ENCODE measurements at places on chromosomes 7 and 10.

DNA sequence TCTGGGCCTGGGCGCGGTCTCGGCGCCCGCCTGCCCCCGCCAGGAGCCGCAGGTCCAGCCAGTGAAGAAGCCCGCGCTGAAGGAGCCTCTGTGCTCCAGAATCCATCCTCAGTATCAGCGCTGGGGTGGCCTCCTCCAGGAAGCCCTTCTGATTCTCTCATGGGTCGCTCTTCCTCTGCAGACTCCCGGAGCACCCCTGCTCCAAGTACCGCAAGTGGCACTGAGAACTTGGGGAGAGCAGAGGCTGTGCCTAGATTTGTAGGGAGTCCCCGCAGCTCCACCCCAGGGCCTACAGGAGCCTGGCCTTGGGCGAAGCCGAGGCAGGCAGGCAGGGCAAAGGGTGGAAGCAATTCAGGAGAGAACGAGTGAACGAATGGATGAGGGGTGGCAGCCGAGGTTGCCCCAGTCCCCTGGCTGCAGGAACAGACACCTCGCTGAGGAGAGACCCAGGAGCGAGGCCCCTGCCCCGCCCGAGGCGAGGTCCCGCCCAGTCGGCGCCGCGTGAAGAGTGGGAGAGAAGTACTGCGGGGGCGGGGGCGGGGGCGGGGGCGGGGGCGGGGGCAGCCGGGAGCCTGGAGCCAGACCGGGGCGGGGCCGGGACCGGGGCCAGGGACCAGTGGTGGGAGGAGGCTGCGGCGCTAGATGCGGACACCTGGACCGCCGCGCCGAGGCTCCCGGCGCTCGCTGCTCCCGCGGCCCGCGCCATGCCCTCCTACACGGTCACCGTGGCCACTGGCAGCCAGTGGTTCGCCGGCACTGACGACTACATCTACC lies at the start of gene ALOX5:
TSS of gene ALOX5 (plus strand) at position 641 of the 774 bp plus-strand sequence. CDS start at position 705, 64 bp downstream.
- peak; percentile 74 for DNase-seq

DNA sequence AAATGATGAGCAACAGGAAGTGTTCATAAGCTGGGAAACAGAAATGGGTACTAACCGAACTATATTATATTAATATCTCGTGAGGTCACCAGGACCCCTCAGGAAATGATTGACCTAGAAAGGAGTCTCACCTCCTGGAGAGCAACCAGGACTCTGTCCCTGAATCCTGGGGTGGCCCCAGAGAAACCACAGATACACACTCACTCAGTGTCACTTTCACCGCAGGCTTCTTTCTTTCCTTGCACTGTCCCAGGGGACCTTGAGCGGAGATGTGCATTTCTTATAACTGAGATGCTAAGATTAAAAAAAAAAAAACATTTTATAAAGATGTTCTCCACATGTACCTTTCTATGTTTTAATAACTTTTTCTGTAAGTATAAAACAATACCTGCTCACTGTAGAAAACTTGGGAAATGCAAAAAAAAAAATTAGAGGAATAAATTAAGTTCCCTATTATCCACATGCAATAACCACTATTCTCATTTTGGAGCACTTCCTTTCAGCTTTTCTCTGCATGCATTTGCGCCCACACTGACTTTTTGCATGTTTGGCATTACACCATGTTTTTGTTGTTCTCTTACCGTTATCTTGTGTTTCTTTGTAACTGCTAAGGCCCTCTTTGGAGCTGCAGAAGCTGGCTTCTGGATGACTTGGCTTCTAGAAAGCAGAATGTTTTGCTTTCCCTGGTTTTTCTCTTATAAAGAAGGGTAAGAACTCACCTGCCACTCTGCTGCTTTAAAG lies 15.0 kb downstream of the NOD1 start:
- DNase-seq, result peak; percentile 59

- peak; percentile 72 for DNase-seq
These were observed 751 bp upstream of the GTPBP10 start for GRCh38 chr7:90345595-90346335.

GRCh38 chr7:73647725-73648592 lies 19.7 kb upstream of the VPS37D start:
- DNase-seq, result peak; percentile 41

DNA sequence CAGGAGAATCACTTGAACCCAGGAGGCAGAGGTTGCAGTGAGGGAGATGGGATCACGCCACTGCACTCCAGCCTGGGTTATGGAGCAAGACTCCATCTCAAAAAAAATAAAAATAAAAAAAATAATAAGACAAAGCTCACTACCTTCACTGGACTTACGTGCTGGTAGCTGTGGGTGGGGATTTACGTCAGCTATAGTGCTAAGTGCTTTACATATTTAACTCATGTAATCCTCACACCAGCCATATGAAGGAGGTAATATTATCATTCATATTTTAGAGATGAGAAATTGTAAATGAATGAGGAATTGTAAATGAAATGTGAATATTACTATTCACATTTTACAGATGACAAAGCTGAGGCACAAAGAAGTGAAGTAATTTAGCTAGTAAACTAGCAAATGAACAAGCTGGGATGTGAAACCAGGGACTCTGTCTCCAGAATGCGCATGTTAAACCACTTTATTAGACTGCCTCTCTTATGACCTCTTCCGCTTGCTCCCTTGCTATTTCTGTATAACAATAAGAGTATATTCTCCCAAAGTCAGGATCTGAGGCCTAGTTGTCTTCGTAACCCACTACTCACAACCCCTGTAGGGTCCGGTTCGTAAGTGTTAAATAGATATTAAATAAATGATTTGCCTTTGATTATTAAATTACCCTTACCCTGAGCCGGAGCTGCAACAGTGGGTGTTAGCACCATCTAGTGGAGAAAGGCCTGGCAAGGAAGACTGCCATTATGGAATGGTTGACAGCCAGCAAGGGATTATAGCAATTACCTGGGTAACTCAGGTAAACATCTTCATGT lies 70.2 kb downstream of the HTR7 start:
- DNase-seq, result peak; percentile 54

- no peak for DNase-seq
These were observed 13.6 kb downstream of the C10orf67 start for GRCh38 chr10:23330948-23331347.

DNA sequence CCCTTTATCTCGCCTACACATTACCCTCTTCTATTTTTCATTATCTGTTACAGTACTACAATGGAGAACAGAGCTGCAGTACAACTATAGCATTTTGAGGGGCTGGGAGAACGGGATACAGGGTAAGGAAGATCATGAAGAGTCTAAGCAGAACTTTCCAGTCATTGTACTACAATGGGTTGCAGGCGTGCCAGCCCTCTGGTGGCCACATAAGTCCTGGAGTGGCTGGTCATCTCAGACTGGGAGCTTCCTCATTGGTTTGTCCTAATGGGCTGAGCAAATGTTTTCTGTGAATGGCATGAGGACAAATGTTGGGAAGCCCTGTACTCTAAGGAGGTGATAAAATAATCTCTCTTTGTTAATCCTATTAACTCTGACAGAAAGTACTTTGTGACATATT lies 33.0 kb downstream of the TMEM106B start:
- DNase-seq, result peak; percentile 27

- no peak for DNase-seq
These were observed 6.6 kb upstream of the AKR1B15 start for GRCh38 chr7:134542195-134542771.

- DNase-seq, result no peak
These were observed 207.0 kb downstream of the ANK3 start for GRCh38 chr10:60182691-60183090.

DNA sequence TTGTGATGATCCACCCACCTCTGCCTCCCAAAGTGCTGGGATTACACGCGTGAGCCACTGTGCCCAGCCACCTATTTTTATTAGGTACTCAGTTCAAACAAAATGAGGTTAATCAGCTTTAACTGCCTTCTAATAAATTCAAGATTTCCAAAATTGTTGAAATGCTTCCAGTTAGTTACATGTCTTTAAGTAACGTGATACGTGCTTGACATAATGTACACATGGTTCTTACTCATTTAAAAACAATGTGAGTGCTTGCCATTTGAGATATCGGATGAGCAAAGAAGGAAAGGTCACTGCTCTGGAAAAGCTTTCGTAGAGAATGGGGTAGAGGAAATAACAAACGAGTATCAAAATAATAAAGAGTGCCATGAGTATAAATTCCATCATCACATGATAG lies 83.6 kb downstream of the KMT2E start:
- no peak for DNase-seq

- peak; percentile 46 for DNase-seq
These were observed 1.6 kb upstream of the ARHGAP12 start for GRCh38 chr10:31930023-31930751.

GRCh38 chr10:108434559-108435252 lies 1270.2 kb upstream of the SORCS1 start:
- no peak for DNase-seq

GRCh38 chr10:35854661-35855060 lies 212.6 kb upstream of the FZD8 start:
- DNase-seq, result no peak

GRCh38 chr10:15140698-15141097 lies 27.8 kb downstream of the NMT2 start:
- DNase-seq, result no peak

- no peak for DNase-seq
These were observed 81.6 kb upstream of the INSYN2A start for GRCh38 chr10:127278001-127278400.

DNA sequence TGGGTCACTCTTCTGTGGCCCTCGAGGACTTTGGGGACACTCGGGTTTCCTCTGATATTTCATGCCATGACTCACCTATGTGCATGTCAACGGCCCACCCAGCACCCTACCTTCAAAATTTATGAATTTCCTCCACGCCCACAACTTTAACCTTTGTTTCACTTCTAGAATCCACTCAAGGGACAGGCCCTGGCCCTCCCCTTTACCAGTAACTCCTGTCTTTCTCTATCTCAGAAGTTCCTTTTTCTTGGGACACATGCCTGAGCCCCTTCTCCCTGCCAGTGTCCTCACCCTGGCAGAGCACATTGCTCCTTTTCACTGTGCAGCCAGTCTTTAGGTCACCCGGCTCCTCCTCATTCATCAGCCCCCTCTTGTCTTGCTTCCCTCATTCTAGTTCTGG lies 282.5 kb upstream of the KLF6 start:
- DNase-seq, result peak; percentile 78

DNA sequence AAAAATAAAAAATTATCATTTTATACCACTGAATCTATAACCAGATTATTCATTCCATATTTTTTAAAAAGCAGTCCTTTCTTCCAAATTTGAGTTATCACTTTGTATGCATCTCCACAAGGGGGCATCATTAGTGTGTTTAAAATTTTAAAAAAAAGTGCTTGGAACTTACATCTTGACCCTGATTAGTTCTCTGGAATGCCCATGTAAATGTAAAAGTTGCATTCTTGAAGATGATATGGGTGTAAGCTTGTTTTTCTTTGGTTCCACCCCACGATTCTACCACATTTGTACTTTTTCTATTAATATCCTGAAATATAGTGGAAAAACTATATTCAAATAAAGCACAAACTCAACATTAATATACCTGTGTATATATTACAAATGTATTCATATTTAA lies 144.9 kb downstream of the ELAPOR2 start:
- DNase-seq, result no peak

DNA sequence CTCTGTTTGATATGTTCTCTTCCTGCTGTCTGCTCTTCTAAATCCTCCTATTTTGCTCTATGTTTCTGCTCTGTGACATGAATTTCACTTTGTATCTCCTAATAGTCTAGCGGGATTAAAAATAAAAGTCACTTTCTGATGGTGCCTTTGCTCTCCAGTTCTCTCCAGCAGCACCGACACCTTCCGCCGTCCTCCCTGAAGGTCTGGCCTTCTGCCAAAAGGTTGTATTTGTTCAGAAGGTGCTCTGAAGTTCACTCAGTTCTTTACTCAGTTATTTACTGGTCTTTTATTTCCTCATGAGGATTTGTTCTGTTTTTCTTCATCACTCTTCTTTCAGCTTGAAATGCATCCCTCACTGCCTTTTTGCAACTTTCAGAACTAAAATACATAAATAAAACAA lies 11.2 kb upstream of the EPHA1 start:
- no peak for DNase-seq
